ENCODE measurements at places on chromosomes 5 and 9.

DNA sequence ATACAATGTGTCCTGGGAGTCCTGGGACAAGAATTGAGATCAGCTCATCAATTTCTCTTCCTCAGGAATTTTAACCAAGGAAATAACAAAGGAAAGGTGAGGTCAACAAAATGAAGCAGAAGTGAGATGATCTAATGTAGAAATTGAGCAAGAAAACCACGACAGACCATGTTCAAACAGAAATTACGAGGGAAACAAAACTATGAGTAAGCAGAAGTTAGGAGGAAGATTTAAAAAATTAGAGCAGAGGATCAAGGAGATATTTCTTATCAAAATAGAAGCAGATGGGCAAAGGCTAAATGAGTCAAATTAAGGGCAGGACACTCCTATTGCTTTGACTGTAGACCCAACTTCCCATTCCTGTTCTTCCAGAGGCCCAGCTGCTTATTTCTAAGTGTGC is 97.4 kb downstream of the HINT1 start:
- DNase-seq: no peak

- no peak for DNase-seq
Observed at GRCh38 chr9:88754452-88754851, 219.5 kb downstream of the NXNL2 start.

GRCh38 chr5:101206534-101206933 is 303.5 kb upstream of the ST8SIA4 start:
- DNase-seq: no peak

DNA sequence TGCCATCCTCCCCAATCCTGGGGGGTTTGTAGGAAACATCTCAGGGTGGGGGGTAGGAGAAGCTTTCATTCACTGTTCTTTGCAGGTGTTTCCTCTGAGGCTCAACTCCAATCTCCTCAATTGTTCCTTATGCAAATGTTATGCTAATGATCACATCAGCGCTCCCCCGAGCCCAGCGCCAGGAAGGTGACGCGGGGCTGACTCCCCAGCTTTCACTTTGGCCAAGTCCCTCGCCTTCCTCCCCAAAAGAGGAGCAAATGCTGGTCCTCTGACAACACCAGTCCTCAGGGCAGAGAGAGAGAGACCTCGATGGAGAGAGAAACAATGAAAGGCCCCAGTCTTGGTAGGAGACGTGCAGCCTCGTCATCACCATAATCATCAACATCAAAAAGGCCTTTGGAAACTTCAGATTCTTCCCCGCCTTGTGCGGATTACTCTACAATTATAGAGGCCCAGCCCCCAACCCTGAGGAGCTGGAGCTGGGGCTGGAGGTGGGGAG is 39.1 kb downstream of the PCDH1 start:
- DNase-seq: no peak

DNA sequence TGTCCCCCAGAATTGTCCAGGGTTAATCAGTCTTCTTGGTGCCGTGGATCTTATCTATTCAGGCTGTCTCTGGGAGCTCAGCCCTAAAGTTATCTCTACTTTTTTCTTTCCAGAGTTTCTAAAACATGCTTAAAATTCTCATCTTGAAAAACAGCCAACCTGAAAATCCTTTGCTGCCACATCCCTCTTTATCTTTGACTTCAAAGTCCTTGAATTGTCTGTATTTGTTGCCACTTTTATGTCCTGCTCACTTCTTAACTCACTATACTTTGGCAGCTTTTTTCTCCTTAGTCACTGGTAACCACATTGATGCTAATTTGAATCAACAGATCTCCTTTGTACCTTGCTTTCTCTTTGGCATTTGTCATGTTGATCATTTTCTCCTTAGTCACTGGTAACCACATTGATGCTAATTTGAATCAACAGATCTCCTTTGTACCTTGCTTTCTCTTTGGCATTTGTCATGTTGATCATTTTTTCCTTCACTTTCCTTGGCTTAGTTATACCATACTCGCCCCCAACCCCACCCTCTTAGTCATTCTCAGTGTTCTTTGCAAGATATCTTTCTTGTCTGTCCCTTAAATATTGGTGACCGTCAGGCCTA is 8.5 kb downstream of the DMXL1 start:
- no peak for DNase-seq

DNA sequence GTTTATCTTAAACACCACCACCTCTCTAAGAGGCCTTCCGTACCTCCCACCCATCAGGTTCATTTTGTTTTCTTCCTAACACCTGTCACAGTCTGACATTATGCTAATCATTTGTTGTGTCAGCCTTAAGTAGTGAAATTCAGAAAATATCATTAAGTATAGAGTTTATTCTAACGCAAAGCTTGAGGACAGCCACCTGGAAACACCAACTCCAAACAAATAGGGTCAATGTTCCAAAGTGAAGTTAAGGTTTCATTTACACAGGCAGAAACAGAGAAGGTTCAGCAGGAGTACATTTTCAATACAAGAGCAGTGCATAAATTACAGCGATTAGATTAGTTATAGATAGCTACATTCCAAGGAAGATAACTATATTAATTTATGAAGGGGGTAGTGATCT is 1.3 kb upstream of the SMC5 start:
- DNase-seq: no peak

- no peak for DNase-seq
Observed at GRCh38 chr9:133456409-133456808, 3.4 kb upstream of the CACFD1 start.

- DNase-seq: no peak
Observed at GRCh38 chr5:82208371-82208770, 69.8 kb downstream of the RPS23 start.

DNA sequence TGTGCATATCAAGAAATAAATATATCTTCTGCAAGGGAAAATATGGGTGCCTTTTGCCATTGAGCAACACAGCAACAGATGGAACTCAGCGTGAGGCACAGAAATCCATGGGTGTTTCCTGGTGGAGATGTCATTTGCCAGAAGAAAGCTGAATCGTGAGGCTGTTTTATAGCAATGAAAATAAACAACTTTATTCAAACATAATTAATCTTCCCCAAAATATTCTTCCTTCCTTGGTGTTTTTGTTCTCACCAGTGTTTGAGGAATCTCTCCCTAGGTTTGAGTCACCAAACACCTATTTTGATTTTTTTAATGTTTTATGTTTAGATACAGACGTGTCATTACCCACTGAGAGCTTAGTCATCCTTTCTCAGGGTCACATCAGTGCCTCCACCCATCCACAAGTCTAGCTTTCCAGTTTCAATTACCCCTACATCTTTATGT is 65.8 kb upstream of the PAPPA start:
- DNase-seq: no peak

Data from NCI-H1417 treated with DMSO at 0.1 percent for 48 hours (cell line).